Cerebellar nuclear complex (tissue), 1 donor: ENCODE measurements at places on chromosomes 11 and 22.

DNA sequence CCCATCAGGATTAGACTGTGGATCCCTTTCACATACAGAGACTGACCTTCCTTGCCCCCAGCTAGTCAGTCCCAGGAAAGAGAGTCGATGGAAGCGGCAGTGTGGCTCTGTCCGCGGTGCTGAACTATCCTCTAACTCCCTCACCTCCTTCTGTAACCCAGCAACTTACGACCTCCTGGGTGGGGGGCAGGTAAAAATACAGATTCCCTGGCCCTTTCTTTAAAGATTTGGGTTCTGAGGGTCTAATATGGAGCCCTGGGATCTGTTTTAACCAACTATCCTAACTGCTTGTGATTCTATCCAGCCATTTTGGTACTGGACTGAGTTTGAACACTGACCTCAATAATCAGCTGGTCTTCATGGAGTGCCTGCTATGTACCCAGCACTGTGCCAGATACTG, 23.2 kb downstream of the MFNG start:
- no peak for DNase-seq

GRCh38 chr11:129639300-129639699, 176.3 kb upstream of the TMEM45B start:
- DNase-seq: no peak

DNA sequence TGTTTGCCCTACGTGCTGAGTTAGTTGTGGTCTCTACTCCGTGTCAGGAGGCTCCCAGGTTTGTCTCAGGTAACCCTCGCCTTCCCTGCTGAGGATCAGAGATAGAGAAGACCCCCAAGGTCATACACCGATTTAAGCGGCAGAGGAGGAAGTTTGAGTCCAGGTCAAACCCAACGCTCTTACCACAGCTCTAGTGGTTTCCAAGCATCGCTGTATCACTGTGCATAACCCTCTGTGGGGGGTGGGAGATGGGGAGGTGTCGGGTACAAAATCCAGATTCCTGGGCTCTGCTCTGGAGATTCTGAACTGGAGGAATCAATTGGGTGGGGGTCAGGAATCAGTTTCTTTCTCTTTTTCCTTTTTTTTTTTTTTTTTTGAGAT, 627 bp downstream of the DNAJC4 start:
- DNase-seq: no peak

DNA sequence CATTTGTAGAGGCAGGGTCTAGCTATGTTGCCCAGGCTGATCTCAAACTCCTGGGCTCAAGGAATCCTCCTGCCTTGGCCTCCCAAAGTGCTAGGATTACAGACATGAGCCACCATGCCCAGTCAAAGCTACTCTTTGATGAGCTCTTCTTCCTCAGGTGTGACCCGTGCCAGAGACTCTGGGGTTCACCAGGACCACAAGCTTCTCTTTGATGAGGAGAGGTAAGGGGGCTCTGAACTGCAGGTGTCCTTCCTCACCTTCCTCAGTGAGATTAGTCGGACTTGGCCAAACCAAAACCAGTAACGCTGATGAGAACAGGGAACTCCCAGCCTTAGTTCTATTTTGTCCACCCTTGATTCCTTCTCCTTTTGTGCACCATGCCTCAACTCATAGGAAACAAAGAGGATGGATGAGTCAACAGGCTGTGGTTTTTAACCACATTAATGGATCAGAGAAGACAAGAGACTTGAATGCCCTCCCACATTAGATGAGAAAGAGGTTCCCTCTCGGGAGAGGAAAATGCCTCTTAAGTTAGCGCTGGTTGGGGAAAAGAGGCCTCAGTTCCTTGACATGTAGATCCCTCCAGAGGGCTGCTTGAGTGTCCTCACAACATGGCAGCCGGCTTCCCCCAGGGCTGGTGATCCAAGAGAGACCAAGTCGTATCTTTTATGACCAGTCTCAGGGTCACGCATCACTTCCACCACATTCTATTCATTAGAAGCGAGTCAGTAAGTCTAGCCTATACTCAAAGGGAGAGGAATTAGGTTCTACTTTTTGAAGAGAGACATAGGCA, 25.7 kb upstream of the CTR9 start:
- no peak for DNase-seq

GRCh38 chr22:31800065-31800464, 46.2 kb downstream of the DEPDC5 start:
- DNase-seq: no peak
